ENCODE measurements at places on chromosomes 16 and 17. TPM values are rescaled to one million over a fixed set of nuclear protein-coding genes. Genes with fewer than 3 reads are reported as not detected.

The B3GNT9 gene
- total RNA-seq = 20.5 TPM

The KRT33A gene
- not detected for total RNA-seq

The CCDC200 gene
- not detected for total RNA-seq

The TMEM114 gene
- not detected for total RNA-seq

The NUDT7 gene
- 12.1 TPM for total RNA-seq

The RAD51D gene
- 10.0 TPM for total RNA-seq

The ULK2 gene
- 27.8 TPM for total RNA-seq

The CDRT15L2 gene
- not detected for total RNA-seq

The ABCC12 gene
- not detected for total RNA-seq

The PIPOX gene
- total RNA-seq = 3.8 TPM

The TPPP3 gene
- total RNA-seq = 32.0 TPM

The ASGR2 gene
- total RNA-seq = 0.32 TPM

The DNAAF1 gene
- 0.78 TPM for total RNA-seq

The TRAF7 gene
- total RNA-seq = 42.6 TPM

The ASB16 gene
- total RNA-seq = 6.5 TPM

The SLC35G6 gene
- not detected for total RNA-seq

The SOCS7 gene
- total RNA-seq = 14.8 TPM

The PRAC2 gene
- total RNA-seq = not detected

The DNASE1L2 gene
- total RNA-seq = 0.52 TPM

The SOCS1 gene
- total RNA-seq = 6.0 TPM

The MYH3 gene
- 1.2 TPM for total RNA-seq

The MT4 gene
- not detected for total RNA-seq

The BRIP1 gene
- total RNA-seq = 0.29 TPM

The ST6GALNAC1 gene
- 2.8 TPM for total RNA-seq

The G6PC3 gene
- total RNA-seq = 28.2 TPM

The CDK3 gene
- 1.2 TPM for total RNA-seq

The CRYBA1 gene
- total RNA-seq = not detected

The TBX2 gene
- total RNA-seq = 42.6 TPM

The PRR35 gene
- total RNA-seq = not detected

The SNX20 gene
- total RNA-seq = 2.1 TPM

The PSKH1 gene
- 35.4 TPM for total RNA-seq

The PRSS27 gene
- total RNA-seq = 4.2 TPM

The CNP gene
- total RNA-seq = 101 TPM

The CEP95 gene
- 36.1 TPM for total RNA-seq

The TEKT1 gene
- total RNA-seq = not detected

The ALOXE3 gene
- total RNA-seq = not detected

The RCVRN gene
- not detected for total RNA-seq

The AKTIP gene
- 44.9 TPM for total RNA-seq

The KRT12 gene
- not detected for total RNA-seq

The EXOC3L1 gene
- 4.0 TPM for total RNA-seq

The WNT9B gene
- 0.65 TPM for total RNA-seq

The KIFC3 gene
- 54.7 TPM for total RNA-seq

The CCL11 gene
- 8.3 TPM for total RNA-seq

The ALOX15 gene
- not detected for total RNA-seq
